Right ventricle myocardium superior (tissue), 1 donor: ENCODE measurements at places on chromosomes 12 and 14. TPM values are rescaled to one million over a fixed set of nuclear protein-coding genes. Genes with fewer than 3 reads are reported as not detected.

- no peak for DNase-seq
Observed at GRCh38 chr12:47223031-47223847, 143.5 kb upstream of the AMIGO2 start.

DNA sequence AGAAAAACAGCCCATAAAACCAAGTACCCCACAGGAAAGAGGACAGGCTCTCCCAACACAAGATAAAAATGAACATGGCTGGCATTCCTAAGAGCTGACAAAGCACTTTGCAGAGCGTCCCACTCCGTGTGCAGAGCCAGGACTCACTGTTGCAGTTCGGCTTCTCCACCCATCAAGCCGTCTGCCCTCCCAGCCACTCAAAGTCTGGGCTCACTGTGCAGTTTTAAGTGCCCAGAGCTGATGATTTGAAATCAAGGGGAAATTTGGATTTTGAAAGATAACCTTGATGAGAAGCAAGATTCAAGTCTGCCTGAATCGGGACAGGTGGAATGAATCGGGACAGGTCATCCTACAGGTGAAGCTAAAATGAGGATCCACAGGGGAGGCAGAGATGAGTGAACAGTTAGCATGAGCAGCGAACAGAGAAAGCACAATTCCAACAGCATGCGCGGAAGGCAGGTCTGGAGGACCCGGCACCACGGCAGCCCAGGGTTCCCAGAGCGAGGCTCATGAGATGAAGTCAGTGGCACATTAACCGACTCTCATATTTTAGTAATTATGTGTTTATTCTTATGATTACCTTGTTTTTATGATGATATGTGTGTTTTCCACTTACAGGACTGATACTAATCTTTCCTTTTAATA lies 39.8 kb upstream of the GPR68 start:
- DNase-seq: no peak

GRCh38 chr12:89862511-89863445 lies 154.1 kb upstream of the ATP2B1 start:
- DNase-seq: no peak

GRCh38 chr12:611721-612120 lies 51.5 kb downstream of the NINJ2 start:
- no peak for DNase-seq

DNA sequence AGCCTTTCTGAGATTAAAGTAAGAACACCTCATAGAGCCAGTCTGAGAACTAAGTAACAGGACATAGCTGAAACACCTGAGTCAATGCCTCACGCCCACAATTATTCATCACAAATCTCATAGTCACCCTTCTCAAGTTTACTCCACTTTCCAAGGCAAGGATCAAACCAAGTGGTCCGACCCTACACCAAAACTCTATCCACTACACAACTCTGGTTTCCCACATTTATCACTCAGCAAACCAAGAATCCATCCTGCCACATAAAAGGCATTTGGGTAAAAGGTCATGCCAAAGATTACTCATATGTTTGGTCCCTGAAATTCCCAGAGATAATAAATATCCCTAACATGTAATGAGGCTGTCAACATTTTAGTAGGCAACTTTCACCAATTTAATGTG lies 144.1 kb downstream of the RPAP3 start:
- DNase-seq: no peak

DNA sequence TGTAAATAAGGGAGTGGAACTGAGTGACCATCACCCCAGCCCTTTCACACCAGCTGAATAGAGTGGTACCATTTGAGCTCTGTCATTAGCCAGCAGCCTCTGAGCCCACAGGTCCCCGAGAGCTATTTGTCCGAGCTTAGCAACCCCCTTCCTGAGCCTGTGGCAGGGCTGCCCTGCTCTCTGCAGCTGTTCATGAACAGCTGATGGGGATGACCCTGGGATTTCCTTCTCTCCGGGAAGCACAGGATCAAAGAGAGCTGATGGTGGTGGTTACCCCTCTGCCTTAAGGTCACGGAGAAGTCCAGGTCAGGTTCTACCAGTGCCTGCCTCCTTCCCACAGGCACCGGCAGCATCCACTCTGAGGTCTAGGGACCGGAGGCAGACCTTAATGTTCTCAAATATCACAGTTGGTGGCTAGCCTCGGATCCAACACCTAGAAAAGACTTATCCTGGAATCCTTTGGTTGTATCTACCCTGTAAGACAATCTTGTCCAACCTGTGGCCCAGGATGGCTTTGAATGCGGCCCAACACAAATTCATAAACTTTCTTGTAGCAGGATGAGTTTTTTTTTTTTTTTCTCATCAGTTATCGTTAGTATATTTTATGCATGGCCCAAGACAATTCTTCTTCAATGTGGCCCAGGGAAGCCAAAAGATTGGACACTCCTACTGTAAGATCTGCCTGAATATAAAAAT lies 81.1 kb downstream of the ESRRB start:
- no peak for DNase-seq

GRCh38 chr12:51390457-51390856 lies 749 bp downstream of the GALNT6 start:
- DNase-seq: no peak

- no peak for DNase-seq
Observed at GRCh38 chr12:62724947-62725451, 210.0 kb downstream of the PPM1H start.

- DNase-seq: peak; percentile 64
Observed at GRCh38 chr14:69363055-69363454, 35.0 kb downstream of the ERH start.

DNA sequence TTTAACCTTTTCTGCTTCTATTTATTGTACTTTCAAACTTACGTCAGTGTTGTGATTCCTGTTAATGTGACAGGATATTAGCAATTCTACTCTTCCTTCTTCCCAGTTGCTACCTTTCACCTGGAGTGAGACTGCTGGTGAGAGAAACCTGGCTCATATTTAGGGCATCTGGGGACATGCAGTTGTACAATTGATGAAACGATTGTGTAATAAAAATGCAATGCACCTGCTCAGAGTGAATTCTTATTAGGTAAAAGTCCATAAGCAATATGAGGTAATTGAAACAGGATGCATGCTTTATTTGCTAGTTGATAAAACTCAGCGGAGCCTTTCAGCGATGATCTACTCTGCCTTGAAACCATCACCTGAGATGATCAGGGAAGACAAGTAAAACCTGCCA lies 116.1 kb upstream of the FBXO33 start:
- no peak for DNase-seq

DNA sequence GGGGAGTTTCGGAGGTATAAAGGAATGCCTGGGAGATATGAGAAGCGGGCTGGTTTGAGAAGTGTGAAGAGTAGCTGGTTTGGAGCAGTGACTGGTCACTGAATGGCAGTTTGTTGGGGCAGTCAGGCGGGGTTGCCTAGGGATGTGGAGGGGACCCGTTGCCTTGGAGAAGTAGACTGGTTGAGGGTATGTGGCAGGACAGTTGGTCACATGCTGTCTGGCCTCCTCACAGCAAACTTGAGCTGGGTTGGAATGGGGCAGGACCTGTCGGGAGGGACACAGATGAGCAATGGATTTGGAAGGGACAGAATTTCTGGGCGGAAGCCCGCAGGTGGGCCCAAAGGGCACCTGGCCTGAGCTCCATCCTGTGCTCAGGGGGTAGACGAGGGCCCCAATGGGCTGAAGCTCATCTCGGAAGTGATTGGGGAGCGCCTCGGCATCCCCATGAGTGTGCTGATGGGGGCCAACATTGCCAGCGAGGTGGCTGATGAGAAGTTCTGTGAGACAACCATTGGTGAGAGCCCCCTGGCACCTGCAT lies 2.2 kb downstream of the GPD1 start:
- no peak for DNase-seq

DNA sequence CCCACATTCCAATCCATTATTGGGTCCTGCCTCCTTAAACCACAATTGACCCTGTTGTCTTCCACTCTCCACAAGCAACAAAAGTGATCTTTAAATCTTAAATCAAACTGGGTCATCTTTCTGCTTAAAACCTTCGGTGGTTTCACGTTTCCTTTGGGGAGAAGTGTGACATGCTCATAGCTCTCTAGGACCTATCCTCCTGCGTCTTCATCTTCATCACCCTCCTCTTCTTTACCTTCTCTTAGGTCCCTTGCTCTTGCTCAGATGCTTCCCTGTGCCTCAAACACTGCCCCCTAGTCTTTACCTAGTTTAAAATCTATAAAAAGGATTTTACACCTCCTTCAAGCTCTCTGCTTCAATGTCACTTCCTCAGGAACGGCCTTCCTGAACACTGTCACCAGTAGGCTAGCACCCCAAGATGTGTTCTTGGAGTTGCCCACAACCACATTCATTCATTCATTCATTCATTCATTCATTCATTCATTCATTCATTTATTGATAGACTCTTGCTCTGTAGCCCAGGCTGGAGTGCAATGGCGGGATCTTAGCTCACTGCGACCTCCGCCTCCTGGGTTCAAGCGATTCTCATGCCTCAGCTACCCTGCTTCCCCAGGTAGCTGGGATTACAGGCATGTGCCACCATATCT lies 46.8 kb downstream of the GALNT4 start:
- DNase-seq: no peak

DNA sequence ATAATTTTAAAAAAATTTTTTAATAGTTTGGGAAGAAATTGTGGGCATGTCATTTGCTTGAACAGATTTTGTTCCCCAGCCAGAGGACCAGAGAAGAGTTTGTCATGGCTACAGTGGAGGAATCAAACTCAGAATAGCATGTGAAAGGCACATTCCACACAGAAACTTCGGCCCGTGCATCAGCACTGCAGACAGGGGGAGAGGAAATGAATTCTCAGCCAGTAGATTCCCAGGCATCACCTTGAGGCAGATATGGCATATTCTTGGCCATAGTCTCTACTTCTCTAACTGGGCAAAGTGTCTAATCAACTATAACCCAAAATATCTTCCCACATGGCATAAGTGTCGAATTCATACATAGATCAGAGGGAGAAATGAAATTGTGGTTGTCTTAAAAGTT lies 153.3 kb downstream of the PRKCH start:
- no peak for DNase-seq

GRCh38 chr14:100587763-100588411 lies 670 bp upstream of the BEGAIN start:
- DNase-seq: peak; percentile 8

GRCh38 chr12:120230974-120231315 lies 30.0 kb upstream of the RPLP0 start:
- no peak for DNase-seq

- no peak for DNase-seq
Observed at GRCh38 chr12:31279390-31279924, 46.5 kb downstream of the SINHCAF start.

DNA sequence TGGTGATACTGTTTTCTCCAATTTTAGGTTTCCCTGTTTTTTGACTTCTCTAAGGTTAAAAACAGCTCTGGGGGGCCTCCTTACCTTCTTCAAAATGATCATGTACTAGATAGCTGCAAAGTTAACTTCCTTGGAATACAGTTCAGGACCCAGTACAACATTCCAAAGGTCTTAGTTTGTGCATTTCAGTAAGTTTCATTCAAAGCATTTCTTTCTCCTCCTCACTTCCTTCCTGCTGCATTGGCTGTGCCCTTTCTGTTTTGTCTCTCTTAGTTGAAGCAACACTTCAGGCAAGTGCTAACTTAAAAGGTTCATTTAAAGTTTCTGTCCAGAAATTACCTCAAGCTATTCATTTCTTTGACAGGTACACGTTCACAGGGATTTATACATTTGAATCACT lies 95.7 kb downstream of the SCN8A start:
- no peak for DNase-seq

DNA sequence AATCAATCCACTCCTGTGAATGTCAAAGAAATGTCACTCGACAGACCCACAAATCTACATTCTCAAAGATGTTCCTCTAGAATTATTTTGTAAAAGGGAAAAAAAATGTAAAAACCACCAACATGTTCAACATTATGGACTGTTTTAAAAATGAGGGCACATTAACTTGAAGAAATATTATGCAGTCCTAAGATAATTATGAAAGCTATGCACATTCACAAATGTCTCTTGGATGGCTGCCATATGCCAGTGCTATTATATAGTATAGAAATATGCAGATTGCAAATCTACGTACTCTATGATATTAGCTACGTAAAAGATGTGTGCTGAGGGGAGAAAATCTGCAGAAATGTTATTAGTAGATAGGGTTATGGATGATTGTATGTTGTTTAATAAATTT lies 334.2 kb downstream of the BMP4 start:
- no peak for DNase-seq

DNA sequence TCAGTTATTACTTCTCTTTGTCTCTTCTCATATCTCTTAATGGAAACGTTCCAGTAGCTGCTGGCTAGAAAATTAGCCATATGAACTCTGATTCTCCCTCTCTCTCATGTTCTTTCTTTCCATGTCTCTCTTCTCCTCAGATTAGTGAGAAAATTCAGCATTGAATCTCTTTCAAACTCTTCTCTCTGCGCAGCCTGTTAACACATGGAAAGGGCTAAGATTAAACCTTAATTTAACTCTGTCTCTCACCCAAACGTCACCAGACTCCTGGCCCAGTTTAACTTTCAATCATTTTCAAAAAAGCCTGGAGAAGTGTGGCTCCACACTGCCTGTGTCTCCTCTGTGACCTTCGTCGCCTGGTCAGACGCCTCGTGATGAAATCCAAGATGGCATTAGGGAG lies 1234.2 kb downstream of the BCL11B start:
- DNase-seq: no peak

- DNase-seq: no peak
Observed at GRCh38 chr12:132593071-132593470, 17.3 kb downstream of the LRCOL1 start.

DNA sequence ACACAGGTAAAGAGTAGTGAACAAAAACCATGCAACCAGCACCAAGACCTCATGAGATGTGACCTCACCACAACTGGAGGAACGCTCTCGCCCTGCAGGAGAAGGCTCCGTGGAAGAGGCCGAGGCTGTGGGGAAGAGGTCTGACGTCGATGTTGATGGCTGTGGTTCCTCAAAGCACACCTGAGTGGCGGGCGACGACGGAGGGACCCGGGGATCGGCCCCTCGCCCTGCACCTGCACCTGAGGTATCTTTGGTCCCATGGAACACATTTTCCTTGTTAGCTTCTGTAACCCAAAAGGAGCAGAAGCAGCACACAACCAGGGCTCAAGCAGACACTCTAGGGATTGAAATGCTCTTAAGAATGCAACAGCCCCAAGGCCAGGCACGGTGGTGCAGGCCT lies 17.9 kb downstream of the CHFR start:
- DNase-seq: no peak

Gene FAM181A
- total RNA-seq: not detected

Gene CIPC
- 64.1 TPM for total RNA-seq

Gene SMOC1
- 1.8 TPM for total RNA-seq

Gene TMTC1
- 29.1 TPM for total RNA-seq

Gene METTL3
- total RNA-seq: 24.3 TPM

Gene KRT78
- not detected for total RNA-seq

Gene ENDOU
- 0.11 TPM for total RNA-seq

Gene VSX2
- not detected for total RNA-seq

Gene CCDC38
- 0.08 TPM for total RNA-seq

Gene TMEM233
- total RNA-seq: 0.13 TPM

Gene NKX2-8
- total RNA-seq: not detected
